ENCODE measurements at places on chromosomes 3 and 15.

DNA sequence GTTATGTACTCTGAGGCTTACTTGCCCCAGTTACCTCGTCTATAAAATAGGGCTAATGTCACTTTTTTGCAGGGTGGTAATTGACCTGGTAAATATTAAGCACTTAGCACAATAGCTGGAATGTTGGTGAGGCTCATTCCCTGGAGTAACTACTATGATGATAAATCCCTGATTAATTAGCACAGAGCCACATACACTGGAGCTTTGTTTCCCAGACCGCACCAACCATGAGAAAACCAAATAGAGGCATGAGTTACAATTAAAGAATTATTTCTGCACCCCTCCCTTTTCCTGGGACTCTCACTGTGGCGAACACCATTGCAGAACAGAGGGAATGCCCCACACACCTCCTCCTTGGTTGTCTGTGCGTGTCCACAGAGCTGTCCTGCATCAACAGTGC lies 76.6 kb upstream of the CPOX start:
- no peak for DNase-seq

DNA sequence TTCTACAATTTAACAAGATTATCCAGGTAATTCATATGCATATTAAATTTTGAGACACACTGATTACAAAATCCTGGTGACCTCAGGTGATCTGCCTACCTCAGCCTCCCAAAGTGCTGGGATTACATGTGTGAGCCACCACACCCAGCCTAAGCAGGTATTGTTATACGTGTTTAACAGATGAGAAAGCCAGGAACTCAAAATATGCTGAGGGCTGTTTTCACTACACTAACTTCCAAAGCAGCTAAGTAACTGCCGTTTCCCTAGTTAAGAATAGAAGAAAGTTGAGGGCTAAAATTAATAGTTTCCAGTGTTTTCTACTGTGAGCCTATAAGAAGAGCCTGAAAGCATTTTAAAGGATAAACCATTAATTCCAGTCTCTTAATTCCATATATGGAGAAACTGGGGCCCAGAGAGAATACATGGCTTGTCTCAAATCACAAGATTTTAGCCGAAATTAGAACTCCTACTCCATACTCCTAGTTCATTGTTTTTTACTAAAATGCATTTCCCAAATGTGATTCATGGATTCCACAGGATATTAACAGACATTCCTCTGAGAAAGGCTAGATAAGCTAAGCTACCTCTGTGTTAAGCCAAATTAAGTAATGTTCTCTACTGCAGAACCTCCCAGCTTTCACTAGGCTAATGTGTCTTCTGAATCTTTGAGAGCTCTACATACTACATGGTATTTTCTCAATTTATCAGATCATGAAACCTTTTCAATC lies 17.0 kb upstream of the AVEN start:
- DNase-seq: peak; percentile 80

GRCh38 chr15:59532770-59533379 lies 78.7 kb upstream of the GCNT3 start:
- DNase-seq: peak; percentile 27

- no peak for DNase-seq
These were observed 83.5 kb downstream of the PCSK6 start for GRCh38 chr15:101406036-101406435.

DNA sequence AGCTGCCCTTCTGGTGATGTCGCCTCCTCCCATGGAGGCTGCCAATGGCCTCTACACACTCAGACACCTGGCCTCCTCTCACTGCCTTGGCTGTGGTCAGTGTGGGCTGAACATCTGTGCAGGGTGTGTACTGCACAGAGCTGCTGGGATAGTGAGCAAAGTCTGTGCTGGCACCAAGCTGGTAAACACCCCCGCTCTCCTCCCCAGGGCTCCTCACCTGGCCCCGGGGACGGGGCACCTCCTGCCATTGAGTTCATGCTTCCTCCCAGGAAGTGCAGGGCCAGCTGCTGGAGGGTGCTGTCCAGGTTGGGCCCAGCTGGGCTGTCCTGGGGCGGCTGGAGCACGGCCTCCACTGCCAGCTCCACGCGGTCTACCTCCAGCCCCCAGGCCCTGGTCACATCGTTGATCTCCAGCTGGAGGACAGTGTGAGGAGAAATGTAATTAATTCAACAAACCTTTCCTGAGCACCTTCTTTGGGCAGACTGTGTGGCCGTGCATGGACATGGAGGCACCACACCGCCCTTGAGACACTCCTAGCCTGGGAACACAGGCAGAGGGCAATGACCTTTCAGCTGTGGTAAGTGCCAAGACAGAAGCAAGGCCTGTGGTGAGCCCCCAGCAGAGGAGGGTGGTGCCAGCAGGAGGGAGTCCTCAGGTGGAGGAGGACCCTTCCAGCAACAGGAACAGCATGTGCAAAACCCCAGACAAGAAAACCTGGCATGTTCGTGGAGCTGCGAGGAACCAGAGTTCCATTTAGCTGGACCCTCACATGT lies 6.8 kb downstream of the STOML1 start:
- DNase-seq: peak; percentile 55

DNA sequence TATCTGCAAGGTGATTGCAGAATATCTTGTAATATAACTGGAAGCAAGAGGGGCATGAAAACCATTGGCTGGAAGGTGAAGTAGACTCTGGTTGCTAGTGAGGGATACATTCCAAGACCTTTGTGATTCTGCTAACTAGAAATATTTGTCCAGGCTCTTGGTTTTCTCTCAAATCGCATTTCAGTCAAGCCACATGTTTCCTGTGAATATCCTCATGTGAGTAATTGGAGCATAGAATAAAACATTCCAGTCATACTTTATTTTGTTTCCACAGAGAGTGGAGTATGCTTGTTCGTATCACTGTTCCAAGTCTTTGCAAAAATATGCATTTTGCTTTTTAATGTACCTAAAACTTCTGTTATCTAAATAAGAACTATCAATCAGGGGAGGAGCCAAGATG lies 850.0 kb downstream of the EPHA3 start:
- no peak for DNase-seq

DNA sequence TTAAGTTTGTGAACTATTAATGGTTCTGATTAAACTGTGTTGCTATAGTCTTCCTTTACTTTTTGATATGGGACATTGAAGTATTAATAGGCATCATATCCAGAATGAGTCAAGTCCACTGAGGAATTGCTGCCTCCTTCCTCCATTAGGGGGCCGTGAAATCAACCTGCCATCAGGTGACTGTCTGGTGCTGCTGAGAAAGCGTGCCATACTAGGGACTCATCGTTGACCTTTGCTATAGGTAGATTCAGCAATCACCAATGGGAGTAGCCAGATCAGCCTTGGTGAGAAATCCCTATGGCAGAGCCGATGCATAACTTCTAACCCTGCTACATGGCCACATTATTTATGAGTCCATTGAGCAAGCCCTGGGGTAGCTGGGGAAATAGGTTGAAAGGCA lies 30.1 kb upstream of the SLC28A2 start:
- DNase-seq: no peak

GRCh38 chr3:128481438-128481942 lies 11.5 kb downstream of the GATA2 start:
- DNase-seq: no peak

DNA sequence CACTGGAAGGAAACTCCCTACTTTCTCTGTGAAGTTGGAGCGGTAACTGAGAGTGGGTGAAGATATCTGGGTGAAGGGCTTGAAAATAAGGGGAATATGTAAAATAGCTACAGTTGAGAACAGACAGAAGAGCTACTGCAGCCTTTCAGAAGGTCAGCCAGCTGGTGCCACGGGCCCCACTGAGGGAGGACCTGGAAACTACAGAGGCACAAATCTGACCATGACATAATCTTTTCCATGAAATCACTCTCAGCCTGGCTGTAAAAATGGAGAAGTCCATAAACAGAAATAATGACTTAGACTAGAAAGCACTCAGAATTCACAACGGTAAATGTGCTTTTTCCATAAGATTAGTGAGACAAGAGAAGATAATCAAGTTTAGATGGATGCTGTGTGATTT lies 46.4 kb downstream of the ST3GAL6 start:
- no peak for DNase-seq

DNA sequence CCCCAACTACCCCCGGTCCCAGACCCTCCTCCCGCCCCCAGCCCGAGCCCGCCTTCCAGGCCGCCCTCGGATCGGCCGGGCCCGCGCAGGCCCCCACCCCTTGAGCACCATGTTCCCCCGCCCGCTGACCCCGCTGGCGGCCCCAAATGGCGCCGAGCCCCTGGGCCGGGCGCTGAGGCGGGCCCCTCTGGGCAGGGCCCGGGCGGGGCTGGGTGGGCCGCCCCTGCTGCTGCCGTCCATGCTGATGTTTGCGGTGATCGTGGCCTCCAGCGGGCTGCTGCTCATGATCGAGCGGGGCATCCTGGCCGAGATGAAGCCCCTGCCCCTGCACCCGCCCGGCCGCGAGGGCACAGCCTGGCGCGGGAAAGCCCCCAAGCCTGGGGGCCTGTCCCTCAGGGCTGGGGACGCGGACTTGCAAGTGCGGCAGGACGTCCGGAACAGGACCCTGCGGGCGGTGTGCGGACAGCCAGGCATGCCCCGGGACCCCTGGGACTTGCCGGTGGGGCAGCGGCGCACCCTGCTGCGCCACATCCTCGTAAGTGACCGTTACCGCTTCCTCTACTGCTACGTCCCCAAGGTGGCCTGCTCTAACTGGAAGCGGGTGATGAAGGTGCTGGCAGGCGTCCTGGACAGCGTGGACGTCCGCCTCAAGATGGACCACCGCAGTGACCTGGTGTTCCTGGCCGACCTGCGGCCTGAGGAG lies 472 bp downstream of the CHST14 start:
- no peak for DNase-seq

DNA sequence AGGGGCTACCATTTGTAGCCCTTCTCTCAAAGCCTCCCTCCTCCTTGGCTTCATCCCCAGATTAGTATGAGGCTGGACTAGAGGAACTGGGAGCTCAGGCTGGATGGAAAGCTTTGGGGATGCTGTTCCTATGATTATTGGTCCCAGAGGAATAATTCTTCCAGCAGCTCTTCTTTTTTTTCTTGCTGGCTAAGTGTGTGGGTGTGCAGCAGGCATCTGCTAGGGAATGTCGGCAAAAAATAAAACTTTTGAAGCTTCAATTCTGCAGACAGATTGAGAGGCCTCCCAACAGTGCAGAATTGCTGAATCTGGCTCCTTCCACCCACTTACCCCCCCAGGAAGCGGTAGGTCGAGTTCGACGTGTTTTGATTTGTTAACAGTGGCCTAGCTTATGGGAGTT lies 138.5 kb upstream of the ANKRD28 start:
- DNase-seq: no peak

DNA sequence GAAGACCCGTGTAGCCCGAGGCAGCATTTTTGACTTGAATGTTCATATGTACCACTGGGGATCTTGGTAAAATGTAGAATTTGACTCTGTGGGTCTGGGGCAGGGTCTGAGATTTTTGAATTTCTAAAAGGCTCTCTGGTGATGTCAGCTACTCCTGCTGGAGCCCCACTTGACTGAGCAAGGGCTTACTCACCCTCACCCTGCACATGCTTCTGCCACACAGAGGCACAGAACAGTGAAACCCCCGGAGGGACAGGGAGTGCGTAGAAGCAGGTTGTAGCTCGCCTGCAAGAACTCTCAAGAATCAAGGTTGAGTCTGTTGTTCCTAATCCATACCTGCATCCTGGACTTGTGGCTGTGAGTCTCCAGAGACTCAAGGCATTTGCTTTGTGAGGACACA lies 41.1 kb downstream of the SLCO3A1 start:
- no peak for DNase-seq

GRCh38 chr15:89806210-89806558 lies 8.5 kb downstream of the ANPEP start:
- DNase-seq: no peak

GRCh38 chr15:73684581-73685455 lies 635 bp downstream of the CD276 start:
- DNase-seq: no peak

- DNase-seq: peak; percentile 71
These were observed 59.6 kb upstream of the LMCD1 start for GRCh38 chr3:8441969-8442559.

DNA sequence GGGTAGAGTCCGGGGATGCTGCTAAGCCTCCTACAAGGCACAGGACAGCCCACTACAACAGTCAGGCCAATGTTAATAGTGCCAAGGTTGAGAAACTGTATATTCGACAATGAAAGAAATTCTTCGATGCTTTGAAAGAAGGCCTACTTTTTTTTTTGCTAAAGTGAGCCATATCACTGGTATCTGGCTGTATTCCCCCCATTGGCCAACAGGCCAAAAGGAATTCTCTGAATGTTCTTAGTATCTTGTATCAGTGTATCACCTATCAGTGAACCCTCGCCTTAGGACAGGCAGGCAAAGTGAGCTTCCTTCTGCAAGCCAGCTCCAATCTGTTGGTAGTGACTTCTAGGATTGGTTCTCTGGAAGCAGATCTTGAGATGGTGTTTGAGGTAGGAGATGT lies 74.2 kb downstream of the SNTN start:
- no peak for DNase-seq

GRCh38 chr3:139627759-139628158 lies 50.0 kb downstream of the NMNAT3 start:
- DNase-seq: no peak

- DNase-seq: no peak
These were observed 3.9 kb downstream of the NUP210 start for GRCh38 chr3:13415997-13416793.

- no peak for DNase-seq
These were observed 238.4 kb upstream of the RGMA start for GRCh38 chr15:93327364-93327763.

DNA sequence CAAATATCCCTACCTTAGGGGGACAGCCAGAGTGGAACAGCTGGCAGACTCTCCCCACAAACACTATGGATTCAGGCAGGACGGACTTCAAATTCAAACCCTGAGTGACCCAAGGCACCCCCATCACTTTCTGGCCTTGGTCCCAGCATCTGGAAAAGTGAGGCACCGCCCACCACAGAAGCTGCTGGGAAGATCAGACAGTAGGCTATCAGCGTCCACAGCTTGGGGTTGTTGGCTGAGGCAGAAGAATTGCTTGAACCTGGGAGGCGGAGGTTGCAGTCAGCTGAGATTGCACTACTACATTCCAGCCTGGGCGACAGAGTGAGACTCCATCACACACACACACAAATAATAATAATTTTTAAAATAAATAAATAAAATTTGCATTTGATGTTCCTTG lies 8.5 kb downstream of the PFKFB4 start:
- DNase-seq: no peak

Data from RCC 7860 (cell line).